Activated T-helper 1 cell treated with anti-CD3 and anti-CD28 coated beads, Interleukin-12 subunit alpha, Interleukin-12 subunit beta, Interleukin-2, Interleukin-4 antibody, amounts not matched to agents 30 ng/mL and 10 ng/mL and 1 ng/mL, durations not matched to agents 14 hours and 24 hours and 36 hours (primary cell): ENCODE measurements at places on chromosomes 6 and 20. TPM values are rescaled to one million over a fixed set of nuclear protein-coding genes. Genes with fewer than 3 reads are reported as not detected.

BMP2 gene
- 0.08 and 0.12 TPM in 2 replicates for total RNA-seq

HLA-DRA gene
- total RNA-seq: 39.3 and 40.1 TPM in 2 replicates

TNFRSF6B gene
- not detected in 2 replicates for total RNA-seq

DNA sequence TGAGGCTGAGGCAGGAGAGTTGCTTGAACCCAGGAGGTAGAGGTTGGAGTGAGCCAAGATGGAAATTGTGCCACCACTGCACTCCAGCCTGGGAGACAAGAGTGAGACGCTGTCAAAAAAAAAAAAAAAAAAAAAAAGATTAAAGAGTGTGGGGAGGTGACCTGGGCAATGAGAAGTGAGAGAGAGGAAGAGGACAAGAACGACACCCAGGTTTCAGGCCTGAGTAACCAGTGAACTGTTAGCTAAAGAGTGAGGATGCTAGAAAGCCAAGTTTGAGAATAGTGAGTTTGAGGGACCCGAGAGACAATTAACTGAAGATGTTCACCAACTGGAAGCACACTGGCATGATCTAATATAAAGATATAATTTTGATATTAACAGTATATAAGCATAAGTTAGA lies 85.4 kb upstream of the TNFAIP3 start:
- no peaks in the 10 kb centered on the region for H3K4me1 ChIP-seq
- H3K27me3 ChIP-seq: no peaks in the 10 kb centered on the region
- H3K27ac ChIP-seq: no peak overlapping the region
- H3K36me3 ChIP-seq: peaks cover 4% of the 10 kb centered on the region
- no peak overlapping the region for H3K4me3 ChIP-seq
- no peak for DNase-seq

- H3K36me3 ChIP-seq: no peaks in the 10 kb centered on the region
- DNase-seq: no peak
- no peak overlapping the region for H3K4me3 ChIP-seq
- no peaks in the 10 kb centered on the region for H3K4me1 ChIP-seq
Measured at GRCh38 chr20:51085769-51086168, 62.9 kb upstream of the KCNG1 start.

DNA sequence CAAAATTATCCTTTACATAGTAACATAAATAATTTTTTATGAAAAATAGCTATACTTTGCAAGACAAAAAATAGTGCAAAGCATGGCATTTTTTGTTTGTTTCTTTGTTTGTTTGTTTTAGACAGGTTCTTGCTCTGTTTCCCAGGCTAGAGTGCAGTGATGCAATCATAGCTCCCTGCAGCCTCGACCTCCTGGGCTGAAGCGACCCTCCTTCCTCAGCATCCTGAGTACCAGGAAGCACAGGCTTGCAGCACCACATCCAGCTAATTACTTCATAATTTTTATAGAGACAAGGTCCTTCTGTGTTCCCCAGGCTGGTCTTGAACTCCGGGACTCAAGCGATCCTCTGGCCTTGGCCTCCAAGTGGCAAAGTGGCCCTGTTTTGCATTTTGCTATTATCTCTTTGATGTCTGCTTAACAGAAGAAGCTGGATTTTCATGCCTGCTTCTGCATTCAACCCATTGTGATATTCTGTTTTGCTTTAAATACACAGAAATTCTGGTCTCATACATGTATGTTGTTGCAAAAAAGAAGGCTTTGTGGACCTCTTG lies 49.4 kb upstream of the ZMYND8 start:
- peaks cover under 1% of the 10 kb centered on the region for H3K36me3 ChIP-seq
- no peak overlapping the region for H3K4me3 ChIP-seq

GRCh38 chr6:86756640-86757229 lies 180.6 kb upstream of the HTR1E start:
- no peaks in the 10 kb centered on the region for H3K36me3 ChIP-seq
- H3K27me3 ChIP-seq: no peaks in the 10 kb centered on the region
- H3K4me3 ChIP-seq: no peak overlapping the region

DNA sequence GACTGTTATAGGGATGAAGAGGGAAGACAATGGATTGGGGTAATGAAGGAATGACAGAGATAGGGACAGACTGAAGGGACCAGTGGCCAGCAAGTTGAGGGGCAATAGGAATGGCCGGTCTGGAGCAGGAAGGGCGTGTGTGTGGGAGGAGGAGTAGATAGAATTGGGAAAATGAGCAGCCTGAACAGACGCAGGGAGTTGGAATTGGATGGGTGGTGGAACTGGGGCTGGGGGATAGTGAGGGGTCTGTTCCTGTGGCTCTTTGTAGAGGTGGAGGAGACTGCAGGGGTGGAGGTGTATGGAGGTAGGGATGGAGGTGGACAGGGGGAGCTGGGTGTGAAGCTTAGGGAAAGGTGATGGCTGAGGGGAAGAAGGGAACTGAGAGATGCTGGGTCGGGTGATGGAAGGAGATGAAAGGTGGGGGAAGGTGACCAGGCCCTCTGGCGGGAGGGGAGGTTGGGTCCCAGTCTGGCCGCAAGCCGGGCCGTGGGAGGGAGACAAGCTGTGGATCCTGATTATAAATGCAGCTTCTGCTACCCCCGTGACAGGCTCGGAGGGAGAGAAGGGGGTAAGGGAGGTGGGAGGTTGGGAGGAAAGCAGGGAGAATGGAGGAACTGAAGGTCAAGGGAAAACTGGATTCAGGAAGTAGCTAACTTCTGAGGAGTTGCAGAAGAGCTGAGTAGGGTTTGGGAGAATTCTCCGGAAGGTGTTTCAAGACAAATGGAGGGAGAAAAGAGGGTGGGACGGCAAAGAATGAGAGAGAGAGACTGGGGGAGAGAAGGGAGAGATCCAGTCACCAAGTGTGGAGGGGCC lies 5.2 kb downstream of the SYNGAP1 start:
- peaks cover 70% of the 10 kb centered on the region for H3K4me1 ChIP-seq
- no peaks in the 10 kb centered on the region for H3K27me3 ChIP-seq
- H3K27ac ChIP-seq: peak overlapping the region; percentile 92
- H3K4me3 ChIP-seq: peak overlapping the region; percentile 89
- no peak for DNase-seq

DNA sequence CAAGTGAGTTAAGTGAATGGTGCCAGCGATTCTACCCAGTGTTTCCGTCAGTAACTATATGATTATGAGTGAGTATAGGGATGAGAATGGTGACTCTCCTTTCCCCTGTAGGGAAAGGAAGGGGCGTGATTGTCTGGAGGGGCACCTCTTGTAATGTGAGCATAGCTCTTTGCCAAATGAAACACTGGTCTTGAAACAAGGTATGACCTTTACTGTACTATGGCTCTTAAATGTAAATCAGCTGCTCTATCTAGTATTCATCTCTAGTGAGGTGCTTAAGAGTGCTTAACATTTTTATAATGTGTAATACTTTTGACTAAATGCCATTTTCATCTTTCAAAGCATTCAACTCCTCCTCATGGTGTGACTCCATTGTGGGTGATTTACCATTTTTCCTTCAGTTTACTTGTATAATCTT lies 11.0 kb downstream of the PANK2 start:
- no peaks in the 10 kb centered on the region for H3K27me3 ChIP-seq
- H3K36me3 ChIP-seq: peaks cover 17% of the 10 kb centered on the region
- DNase-seq: no peak
- H3K4me1 ChIP-seq: peaks cover 56% of the 10 kb centered on the region
